ENCODE measurements at places on chromosomes 5 and 9.

- no peak for DNase-seq
Measured at GRCh38 chr9:68794898-68795297, 89.9 kb downstream of the PIP5K1B start.

DNA sequence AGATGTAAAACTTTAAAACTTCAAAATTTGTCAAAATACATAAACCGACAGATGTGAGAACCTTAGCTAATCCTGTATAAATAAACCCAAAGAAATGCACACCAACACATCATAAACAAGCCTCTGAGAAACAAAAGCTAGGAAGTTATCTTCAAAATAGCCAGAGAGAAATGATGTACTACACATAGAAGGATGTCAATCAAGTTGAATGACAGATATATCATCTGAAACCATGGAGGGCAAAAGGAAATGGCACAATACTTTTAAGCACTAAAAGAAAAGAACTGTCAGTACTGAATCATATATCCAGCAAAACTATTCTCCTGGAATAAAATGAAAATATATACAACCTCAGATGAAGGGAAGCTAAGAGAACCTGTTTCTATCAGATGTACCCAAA, 595.1 kb upstream of the PTGER4 start:
- DNase-seq: no peak

- DNase-seq: no peak
Measured at GRCh38 chr9:117494401-117495090, 79.7 kb upstream of the ASTN2 start.

- no peak for DNase-seq
Measured at GRCh38 chr9:27750566-27750965, 177.3 kb upstream of the C9orf72 start.

DNA sequence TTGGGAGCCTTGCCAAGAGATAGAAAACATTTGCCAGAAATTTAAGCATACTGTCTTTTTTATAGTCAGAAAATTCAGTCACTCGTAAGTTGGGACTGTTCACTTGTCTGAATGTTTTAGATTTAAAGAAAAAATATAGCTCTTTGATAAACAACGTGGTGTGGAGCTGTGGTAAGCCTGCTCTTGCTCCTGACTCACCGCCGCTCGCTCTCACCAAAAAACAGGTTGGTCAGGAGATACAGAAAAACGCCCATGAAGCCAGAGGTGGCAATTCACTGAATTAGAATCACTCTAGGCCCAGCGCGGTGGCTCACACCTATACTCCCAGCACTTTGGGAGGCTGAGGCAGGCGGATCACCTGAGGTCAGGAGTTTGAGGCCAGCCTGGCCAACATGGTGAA, 6.2 kb downstream of the LNPEP start:
- no peak for DNase-seq

DNA sequence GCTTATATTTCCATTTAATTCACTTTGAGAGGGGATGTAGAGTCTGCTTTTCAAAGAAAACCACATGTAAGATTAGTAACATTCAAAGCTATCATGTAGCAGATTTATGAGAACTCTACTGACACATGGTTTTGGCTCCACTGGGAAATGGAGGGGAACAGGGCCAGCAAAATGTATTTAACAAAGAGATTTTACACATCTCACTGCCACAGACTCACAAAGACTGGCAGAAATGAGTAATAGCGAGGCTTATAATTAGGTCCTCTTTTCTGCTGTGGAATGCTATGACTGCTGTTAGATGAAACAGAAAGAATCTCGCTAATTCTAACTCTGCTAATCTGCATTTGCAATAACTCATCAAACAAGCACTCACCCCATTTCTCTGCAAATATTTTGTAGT, 4.5 kb downstream of the DAP start:
- DNase-seq: peak; percentile 85
